PC-3 (cell line): ENCODE measurements at places on chromosomes 4 and X.

DNA sequence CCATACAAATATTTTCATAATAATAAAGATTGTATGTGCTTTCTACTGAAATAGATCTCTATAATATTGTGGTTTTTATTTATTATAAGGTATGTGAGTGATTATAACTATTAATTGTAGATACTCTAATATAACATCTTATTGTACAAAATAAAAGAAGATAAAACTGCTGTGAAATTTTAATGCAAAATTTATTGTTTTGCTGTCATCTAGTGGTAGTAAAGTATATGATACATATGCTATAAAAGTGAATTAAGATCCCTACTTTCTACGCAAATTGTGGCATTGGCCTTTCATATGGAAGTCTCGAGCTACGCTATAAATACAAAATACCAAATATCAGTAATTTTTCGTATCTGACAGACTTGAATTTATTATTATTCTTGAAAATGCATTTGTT, 19.3 kb downstream of the YIPF7 start:
- DNase-seq: peak; percentile 25

DNA sequence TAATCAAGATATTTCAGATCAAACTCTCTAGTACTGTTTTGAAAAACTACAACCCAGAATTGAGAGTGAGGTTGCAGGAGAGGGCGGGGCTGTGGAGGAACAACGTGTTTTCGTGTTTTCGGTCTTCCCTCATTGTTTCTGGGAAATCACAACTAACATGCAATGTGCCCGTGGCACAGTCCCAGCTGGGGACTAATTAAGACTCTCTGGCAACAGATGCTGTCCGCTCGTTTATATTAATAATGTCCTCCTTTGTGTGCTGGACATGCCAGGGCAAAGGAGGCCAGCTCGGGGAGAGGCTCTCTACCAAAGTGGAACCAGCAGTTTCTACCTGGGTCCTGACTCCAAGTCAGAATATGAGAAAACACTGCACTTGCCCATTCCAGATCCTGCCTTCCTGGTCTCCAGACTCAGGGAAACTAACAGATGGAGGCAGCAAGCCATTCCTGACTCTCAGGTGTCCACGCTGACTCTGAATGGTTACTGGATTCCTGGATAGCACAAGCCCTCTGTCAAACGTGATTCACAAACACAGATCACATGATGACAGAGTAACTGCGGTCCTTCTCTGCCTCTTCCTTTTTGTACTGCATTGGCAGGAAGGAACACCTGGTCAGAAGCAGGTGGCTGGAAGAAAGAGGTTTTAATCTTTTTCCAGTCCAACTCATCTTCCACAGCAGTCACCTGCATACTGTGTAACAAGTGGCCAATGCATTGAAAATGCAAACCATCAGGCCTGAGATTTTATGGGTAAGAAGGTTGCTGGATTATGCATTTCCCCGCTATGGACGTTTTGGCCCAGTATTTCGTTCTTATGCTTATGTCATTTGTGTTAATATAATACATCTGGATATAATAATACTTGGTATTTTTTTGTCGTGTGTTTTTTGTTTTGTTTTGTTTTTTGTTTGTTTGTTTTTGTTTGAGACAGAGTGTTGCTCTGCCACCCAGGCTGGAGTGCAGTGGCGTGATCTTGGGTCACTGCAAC, 65.0 kb downstream of the COQ2 start:
- DNase-seq: no peak

DNA sequence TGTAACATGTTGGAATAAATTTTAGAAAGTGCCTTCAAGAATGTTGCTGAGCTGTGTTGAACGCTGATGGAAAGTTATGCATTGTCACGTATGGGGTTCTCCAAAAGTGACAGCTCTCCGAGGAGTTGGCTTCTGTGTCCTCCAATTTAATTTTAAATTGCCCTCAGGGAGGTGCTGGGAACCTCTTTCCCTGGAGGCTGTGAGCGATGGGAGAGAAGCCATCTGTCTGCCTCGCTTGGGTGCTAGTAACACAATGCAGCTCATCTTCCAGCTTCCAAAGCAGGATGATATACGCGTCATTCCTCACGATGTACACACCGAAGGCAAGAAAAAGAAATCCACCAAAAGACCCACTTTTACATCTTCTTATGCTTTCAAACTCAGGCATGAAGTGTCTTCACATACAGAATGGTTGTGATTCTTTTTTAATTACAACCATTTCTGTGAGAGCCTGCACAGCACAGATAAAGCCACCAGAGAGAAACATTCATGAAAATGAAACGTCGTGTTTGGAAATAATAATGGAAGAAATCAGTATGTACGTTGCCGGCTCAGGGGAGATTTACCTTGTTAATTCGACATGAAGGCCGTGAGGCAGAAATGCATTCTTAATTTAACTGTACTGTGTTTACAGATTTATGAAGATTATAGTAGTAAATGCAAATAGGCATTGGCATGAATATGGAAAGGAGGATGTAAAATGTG, 218.9 kb downstream of the ASMT start:
- no peak for DNase-seq

DNA sequence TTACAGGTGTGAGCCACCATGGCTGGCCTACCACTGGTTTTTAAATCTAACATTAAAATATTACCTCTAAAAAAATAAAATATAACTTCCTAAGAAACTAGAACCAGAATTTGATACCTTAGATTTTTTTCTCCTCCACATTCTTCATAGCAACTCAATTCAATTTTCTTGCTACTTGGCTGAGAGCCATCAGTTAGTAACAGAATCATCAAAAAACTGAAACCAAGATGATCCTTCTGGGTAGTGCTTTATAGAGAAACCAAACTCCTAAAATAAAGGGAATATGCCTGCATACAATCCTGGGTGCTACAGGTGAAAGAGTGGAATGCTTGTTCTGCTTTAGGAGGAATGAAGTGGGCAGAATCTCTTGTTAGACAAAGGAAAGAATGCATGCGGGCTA, 64.4 kb downstream of the RPS3A start:
- DNase-seq: no peak

DNA sequence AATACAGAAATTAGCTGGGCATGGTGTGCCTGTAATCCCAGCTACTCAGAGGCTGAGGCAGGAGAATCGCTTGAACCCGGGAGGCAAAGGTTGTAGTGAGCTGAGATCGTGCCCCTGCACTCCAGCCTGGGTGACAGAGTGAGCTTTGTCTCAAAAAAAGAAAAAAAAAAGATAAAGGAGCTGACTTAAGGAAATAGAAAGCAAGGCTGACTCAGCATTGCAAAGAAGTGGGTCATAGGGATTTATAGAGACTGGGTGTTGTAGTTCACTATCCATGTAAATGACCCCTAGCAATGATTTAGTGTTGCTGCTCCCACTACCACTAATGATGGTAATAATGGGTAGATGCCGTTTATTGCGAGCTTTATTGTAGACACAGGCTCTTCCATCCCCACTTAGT, 47.6 kb downstream of the ADD1 start:
- peak; percentile 40 for DNase-seq

GRCh38 chrX:78331708-78332107, 4.3 kb upstream of the CYSLTR1 start:
- no peak for DNase-seq

- DNase-seq: no peak
These were observed 83.1 kb upstream of the GYPA start for GRCh38 chr4:144223661-144224060.

DNA sequence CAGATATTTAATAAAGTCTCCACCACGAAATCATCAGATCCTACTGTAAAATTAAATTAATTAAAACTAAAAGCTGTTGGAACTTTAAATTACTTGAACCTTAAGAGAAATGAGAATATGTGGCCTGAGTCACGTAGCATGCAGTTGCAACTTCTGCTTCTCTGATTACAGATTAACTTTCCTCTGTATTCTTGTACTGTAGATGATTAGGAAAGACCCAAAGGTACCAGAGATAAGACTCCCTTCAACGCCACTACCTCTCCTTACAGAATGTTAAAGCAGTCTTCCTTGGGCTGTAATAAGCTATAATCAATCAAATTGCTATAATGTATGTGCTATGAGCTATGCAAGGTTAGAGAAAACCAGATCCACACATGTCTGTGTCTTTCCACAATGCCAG, 47.9 kb downstream of the FAM13A start:
- DNase-seq: no peak

DNA sequence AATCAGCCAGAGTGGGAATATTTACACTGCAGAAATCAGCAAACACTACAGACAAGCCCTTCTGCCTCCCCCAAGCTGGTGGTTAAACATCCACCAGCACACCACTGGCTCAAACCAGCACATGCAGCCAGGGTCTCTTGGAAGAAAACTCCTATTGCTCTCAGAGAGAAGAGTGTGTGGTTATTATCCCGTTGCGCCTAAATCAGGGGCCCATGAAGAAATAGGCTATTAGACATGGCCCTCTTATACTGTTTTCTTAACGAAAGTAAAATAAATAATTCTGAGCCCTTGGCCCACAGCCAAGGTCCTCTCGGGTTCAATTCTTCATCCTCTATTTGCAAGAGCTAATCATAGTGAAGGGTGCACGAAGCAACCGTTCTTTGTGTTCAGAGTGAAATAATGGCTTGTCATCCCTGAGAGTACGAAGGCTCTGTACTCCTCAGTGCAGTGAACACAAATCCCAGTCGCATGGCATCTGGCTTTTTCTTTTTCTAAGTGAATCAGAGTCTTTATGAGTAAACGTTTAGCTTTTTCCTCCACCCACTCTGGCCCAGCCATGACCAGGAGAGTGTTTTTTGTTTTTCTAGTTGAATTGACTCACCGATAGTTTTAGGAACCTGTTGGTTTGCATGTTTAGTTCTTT, 33.4 kb upstream of the RBM47 start:
- DNase-seq: peak; percentile 77

DNA sequence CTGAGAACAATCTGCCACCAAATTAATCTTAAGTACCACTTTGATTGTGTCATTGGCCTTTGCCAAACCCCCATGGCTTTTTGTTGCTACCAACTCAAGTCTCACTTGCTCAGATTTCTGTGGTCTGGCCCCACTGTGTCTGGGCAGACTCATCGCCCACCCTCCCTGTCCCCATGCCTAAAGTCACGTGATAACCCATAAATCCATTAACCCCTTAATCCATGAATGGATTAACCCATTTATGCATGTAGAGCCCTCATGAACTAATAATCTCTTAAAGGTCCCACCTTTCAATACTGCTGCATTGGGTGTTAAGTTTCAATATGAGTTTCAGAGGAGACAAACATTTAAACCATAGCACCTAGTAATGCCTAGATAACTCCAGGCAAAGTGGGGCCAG, 78.5 kb upstream of the BLTP1 start:
- DNase-seq: no peak

DNA sequence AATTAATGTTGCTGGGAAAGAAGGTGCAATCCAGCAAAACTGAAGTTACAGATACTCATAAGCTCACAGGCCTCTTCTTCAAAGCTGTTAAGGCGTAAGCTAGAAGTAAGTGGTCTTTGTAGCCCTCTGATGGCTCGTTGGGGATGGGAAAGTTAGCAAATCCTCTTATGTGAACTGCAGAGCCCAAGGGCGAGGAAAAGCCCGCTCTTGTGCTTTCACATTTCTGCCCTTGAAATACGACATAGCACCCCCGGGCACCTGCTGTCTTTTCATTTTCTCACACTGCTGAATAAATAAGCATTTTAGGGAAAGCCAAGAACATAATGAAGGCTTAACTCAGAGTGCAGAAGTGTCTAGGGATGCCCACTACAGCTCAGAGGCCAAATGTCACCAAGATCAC, 73.1 kb upstream of the SORBS2 start:
- no peak for DNase-seq

DNA sequence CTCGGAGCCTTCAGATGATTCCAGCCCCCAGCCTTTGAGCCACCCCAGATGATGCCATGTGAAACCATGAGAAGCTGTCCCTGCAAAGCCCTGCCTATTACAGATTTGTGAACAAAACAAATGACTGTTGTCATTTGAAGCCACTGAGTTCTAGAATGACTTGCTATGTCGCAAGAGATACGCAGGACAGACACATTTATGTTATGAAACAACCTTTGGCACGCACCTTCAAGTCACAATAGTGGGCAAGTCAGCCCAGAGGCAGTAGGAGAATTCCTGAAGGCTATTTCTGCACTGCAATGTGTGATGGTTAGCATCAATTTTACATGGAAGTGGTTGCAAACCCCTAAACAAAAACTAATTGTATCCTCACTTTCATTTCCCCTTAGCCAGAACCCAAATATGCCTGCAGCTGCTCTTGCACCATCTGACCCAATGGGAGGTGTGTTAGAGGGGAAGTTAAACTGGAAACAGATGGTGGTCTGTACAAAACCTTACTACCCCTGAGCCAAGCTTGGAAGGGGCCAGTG, 174.4 kb upstream of the ATP6AP2 start:
- no peak for DNase-seq

GRCh38 chrX:13547671-13548070, 21.7 kb upstream of the EGFL6 start:
- no peak for DNase-seq

- DNase-seq: no peak
These were observed 13.0 kb downstream of the STATH start for GRCh38 chr4:70008771-70009170.

- peak; percentile 39 for DNase-seq
These were observed 114.5 kb upstream of the GUCY1A1 start for GRCh38 chr4:155552180-155552579.

DNA sequence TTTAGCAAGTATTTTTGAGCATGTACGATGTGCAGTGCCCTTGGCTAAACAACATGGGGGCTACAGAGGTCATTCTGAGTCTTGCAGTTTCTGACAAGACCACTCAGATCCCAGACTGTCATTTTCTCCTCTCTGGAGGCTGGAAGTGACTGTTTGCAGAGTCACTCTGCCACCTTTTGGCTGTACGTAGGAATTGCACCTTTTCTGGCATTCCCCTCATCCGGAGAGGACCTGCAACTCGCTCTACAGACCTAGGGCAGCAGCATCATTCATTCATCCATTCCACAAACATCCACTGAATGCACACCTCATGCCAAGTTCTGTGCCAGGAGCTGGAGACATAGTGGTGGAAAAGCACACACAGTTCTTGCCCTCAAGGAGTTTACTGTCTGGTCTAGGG, 160.4 kb upstream of the GPR101 start:
- peak; percentile 72 for DNase-seq

DNA sequence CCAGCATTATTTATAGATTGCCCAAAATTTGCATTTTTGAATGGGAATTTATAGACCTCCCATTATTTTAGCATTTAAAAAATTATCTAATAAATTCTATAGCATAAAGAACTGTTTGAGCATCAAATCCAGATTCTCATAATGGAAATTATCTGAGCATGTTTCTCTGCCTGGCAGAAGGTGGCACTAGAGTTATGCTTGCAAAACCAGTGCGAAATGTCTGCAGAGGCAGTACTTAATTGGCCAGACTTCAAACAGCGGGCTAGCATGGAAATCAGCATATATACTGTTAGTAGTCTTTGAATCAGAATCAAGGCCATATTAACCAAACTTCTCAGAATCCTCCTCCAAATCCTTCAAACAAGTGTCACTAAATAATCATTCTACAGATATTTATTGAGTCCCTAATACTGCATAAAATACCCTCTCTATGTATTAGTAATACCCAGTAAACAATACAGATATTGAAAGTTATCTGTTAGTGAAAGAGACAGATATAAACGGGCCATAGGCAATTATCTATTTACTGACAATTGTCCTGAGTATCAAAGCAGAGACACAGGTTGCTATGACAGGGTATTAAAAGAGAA, 78.7 kb upstream of the DCLK2 start:
- peak; percentile 60 for DNase-seq

GRCh38 chr4:17512973-17513665, 1.2 kb upstream of the QDPR start:
- no peak for DNase-seq

- DNase-seq: no peak
These were observed 19.7 kb downstream of the ANTXR2 start for GRCh38 chr4:80053140-80053910.
